ENCODE measurements at places on chromosomes 12 and 14.
A peak's percentile ranks its signal among the peaks of the same experiment; 100 is the strongest.

DNA sequence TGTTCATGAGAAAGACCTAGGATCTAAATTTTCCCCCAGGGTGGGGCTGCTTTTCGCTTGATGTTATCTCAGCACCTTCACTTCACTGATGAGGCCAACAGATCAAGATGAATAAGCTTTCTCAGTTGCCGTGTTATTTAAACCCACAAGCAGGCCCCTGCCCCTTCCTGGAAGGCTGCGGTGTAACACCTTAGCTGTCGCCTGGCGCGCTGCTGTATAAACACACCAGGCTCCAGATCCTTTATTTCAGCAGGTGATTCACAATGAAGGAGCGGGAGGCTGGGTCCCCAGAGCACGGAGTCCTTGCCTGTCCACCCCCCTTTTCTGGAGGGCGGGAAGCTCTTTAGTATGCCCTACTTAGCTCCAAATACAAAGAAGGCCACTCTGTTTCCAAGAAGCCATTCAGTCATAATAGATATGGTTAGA, 515.4 kb downstream of the FUT8 start:
- DNase-seq = peak; percentile 81

DNA sequence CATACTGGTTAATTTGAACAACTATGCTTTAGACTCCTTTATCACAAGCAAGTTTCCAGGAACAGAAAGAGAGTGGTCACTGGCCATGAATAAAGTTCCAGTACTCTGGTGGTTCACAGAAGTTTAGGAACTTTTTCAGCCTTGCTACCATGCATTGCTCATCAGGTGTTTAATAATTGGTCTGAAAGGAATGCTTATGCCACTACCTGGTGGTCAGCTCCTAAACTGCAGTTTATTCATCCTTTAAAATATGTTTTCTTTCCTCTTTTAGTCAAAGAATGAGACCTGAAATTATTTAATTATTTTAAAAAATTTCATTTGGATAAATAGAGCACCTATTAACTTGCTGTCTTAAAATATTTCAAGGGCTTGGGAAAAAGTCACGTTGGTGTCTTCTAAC, 260.1 kb upstream of the OR4E1 start:
- DNase-seq = no peak

DNA sequence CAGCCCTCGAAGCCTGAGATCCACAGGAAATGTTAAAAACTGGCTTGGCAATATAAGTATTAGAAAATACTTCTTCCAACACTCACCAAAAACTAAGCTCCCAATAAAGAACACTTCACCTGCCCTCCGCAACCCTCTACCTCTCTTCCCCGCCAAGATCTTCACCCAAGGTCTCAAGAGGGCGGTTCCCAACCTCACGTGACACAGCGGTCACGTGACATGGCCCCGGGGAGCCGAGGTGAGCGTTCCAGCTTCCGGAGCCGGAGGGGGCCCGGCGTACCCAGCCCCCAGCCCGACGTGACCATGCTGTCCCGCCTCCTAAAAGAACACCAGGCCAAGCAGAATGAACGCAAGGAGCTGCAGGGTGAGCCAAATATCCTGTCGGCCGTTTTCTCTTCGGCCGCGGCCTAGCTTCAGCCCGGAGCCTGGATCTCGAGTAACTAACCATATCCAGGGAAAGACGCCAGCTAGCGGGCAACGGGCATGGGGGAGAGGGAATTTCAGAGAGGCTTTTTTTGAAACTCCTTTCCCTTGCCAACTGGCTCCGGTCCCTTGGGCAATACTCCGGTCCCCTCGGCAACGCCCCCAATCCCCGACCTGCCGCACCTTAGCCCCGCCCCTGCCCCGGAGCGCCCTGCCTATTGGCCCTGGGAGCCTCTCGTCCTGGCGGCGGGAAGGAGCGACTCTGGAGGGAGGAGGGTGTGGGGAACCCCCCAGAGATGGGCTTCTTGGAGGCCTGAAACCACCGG, at the start of gene BLOC1S1:
BLOC1S1 (plus strand) TSS at position 214 of the 749 bp plus-strand sequence; CDS start at position 220, 6 bp downstream.
- DNase-seq = peak; percentile 69

- DNase-seq = no peak
Observed at GRCh38 chr14:80483331-80483730, 272.0 kb upstream of the DIO2 start.

DNA sequence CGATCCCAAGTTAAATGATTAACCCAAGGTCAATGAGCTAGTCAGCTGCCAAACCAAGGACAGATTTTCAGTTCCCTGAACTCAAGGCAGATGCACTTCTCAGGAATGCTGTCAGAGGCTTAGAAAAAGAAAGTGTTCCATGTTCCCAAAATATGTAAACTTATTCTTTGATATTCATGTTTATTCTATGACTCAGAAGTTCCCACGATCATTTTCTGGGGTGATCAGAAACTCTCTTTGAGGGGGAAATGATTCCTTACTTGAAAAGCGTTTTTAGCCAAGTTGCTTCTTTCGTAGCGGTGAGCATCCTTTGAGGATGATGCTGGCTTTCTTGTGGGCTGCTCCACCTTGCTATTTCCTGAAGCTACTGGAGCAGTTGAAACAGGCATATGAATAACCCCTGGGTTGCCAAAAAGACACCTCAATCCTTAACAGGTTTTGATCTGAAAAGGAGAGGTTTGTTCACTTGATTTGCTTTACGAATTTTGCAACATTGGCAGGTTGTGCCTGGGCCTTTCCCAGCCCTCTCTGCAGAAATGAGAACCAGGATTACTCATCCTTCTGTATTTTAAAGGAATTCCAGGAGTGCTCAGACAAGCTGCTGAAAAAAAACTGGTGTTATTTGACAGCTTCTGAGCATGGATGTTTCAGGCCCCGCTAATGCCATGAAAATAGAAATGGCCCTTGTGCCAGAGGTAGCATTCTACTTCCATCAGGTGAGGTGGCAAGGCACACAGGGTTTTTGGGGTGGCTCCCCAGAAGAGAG, 121.4 kb upstream of the HIF1A start:
- DNase-seq = no peak

GRCh38 chr12:127145929-127146789, 1120.8 kb upstream of the TMEM132C start:
- DNase-seq = no peak

DNA sequence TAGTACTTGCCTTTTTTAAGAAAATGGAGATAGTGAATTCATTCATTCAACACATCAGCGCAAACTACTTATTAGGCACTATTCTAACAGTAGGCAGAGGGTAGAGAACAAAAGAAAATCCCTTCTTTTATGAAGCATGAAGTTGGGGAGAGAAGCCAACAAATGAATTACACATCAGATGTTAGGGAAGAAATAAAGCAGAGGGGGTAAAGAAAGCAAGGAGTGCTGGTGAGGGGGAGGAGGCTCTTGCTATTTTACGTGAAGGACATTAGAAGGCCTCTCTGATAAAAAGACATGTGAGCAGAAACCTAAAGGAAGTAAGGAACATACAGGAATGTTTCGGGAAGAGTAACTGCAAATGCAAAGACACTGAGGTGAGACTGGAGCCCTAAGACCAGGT, 22.2 kb downstream of the TFCP2 start:
- DNase-seq = no peak

DNA sequence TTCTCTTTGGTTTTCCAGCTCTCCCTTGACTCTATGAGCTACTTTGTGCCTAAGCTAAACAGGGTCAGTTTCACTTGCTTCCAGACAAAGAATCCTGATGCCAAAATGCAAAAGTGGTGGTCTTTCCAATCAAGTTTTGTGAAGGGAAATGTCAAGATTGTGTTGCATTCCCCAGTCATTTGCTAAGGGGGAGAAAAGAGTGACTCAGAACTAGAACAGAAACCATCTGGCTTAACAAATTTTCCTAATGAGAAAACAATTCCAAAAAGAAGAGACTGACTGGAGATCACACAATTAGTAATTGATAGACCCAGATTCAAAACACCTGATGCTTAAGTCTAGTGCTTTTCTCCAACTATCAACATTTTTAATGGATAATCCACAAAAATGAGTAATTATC, 235.1 kb upstream of the DIO2 start:
- DNase-seq = no peak

DNA sequence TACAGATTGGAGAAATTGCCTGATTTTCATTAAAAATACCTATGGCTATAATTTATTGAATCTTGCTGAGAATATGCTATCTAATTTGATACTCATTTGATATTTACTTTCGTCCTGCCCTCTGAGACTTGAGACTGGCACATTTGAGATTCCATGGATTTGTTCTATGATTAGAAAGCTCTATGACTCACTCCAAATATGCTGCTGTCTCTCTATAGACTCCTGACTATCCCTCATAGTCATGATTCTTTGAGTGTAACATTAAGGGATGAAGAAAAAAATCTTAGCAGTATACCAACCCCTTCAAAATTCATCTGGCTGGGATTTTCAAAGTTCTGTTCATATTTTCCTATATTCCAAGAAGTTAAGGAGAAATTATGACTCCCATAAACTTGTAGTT, 191.9 kb downstream of the LRIG3 start:
- DNase-seq = no peak

DNA sequence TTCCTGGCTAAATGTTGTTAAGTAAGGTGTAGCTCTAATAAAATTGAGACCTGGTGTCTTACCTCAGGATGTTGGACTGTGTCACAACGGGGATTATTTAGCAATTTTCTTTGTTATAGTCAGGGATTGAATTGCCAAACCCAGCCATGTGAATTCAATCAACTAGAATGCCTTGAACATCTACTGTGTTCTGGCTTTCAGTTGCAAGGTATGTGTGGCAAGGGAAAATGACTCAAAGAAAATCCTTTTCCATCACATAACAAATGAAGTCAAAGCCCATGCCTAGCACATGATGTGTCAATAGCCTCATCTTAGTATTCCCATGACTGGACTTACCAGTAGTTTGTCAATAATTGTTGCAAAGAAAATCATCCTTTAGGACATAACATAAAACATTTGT, 519.8 kb upstream of the FLRT2 start:
- no peak for DNase-seq

DNA sequence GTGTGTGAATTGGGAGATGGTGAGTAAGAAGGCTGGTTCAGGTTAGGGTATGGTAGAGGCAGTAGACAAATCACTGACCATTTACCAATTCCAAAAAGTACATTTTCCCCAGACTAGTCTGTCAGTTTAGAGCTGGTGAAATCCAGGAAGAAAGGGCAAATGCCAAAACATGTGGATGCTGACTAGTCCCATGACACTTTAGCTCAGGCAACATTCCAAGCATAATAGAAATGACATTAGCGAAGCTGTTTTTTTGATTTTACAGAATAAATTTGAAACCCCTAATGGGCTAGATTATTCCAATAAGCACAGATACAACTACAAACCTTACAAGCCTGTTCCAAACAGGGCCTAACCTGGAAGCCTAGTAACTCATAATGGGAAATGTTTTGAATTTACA, 884.2 kb downstream of the FLRT2 start:
- no peak for DNase-seq

DNA sequence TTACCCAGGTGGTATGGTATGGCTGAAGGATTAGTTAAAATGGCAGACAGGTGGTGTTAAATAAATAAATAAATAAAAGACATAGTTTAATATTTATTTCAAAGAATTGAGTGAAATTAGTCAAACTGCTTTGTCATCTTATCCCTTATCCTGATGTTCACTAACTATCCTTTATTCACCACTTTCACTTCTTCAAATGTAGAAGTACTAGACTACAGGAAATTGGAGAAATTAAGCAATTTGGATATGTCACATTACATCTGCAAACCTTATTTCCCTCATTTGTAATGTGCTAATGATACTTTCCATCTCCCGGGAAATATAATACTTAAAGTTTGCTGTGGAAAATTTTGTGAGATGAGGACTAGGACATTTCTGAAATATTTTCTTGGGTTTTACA, 1195.7 kb downstream of the LRFN5 start:
- no peak for DNase-seq

DNA sequence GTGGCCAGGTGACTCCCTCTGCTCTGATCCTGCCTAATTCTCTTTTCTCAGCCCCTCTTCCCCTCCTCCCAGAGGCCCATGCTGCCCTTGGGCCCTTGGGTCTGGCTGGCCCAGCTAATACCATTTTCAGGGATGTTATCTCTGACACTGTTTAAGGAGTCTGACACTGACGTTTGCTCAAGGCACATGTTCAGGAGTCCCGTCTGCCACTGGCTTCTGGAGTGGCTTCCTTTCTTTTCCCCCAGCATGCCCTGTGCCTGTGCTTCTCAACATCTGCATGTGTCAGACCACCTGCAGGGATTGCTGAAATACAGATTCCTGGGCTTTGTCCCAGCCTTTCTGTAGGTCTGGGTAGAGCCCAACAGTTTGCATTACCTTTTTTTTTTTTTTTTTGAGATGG, 128.9 kb downstream of the BCL11B start:
- DNase-seq = no peak

DNA sequence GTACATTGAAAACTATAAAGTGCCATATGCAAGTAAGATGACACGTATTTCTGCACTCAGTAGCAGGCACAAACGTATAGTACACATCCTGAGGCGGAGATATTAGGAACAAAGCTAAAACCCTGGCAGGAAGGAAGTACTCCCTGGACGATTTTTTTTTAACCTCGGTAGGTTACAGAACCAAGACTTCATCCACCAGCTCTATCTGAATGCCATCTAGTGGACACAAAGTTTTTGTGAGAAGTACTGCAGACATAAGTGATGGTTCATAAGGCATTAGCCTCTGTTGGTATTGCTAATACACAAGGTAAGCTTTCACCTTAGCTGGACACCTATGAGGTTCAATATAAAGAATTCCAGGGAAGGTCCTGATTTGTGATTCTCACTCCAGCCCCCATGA, 83.0 kb upstream of the CCDC196 start:
- DNase-seq = no peak

DNA sequence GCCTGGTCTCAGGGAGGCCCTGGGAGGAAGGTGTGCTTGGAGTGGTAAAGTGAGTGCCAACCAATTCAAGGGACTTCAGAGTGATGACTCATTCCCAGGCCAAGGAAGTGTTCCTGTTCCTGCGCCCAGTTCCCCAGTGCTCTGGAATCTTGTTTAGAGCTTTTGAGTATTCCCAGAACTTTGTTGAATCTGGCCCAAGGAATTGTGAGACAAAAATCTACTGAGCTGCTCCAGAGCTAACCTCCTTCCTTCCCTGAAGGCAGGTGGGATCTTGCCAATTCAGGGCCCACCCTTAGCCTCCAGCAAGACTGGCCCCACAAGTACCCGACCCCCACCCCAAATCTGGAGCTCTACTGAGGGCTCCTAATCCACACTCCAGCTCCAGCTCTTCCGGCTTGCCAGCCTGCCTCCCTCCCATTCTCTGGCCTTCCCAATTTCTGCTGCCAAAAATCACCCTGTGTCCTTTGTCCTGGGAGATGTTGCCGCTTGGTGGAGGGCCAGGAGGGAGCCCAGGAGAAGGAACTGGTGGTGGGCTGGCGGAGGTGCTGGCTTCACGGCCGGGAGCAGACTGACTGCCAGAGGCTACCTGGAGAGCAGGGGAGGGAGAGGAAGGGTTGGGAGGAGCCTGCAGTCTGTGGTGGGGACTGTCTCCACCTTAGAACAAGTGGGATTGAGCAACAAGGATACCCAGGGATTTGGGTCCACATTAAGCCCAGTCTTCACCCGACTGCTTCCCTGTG, 2.0 kb upstream of the ATN1 start:
- DNase-seq = peak; percentile 84

- DNase-seq = no peak
Observed at GRCh38 chr12:66397574-66398290, 95.4 kb downstream of the HELB start.

DNA sequence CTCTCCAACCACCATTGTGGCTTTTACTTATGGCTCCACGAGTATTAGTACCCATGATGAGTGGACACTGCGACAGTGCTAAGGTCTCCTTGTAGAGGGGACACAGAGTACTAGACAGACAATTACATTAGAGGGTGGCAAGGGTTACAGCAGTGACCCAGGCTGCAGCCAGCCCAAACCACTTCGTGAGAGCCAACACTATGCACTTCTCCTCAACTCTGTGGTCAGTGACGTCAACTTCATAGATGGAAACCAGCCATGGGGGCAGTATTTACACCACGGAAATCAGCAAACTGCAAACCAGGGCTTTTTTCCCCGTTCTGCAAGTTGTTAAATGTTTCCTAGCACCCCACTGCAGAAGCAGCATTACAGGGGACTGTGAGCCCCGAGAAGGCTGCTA, 61.6 kb upstream of the ZFP36L1 start:
- no peak for DNase-seq
